ENCODE measurements at places on chromosomes 1 and 21. TPM values are rescaled to one million over a fixed set of nuclear protein-coding genes. Genes with fewer than 3 reads are reported as not detected.

Gene IFFO2
- total RNA-seq = 5.0 TPM

Gene SHISA4
- total RNA-seq = 6.7 TPM

Gene FAM3B
- 2.4 TPM for total RNA-seq

Gene AGMAT
- total RNA-seq = 6.7 TPM

Gene TRIM67
- not detected for total RNA-seq

Gene ATP6V1G3
- total RNA-seq = not detected

DNA sequence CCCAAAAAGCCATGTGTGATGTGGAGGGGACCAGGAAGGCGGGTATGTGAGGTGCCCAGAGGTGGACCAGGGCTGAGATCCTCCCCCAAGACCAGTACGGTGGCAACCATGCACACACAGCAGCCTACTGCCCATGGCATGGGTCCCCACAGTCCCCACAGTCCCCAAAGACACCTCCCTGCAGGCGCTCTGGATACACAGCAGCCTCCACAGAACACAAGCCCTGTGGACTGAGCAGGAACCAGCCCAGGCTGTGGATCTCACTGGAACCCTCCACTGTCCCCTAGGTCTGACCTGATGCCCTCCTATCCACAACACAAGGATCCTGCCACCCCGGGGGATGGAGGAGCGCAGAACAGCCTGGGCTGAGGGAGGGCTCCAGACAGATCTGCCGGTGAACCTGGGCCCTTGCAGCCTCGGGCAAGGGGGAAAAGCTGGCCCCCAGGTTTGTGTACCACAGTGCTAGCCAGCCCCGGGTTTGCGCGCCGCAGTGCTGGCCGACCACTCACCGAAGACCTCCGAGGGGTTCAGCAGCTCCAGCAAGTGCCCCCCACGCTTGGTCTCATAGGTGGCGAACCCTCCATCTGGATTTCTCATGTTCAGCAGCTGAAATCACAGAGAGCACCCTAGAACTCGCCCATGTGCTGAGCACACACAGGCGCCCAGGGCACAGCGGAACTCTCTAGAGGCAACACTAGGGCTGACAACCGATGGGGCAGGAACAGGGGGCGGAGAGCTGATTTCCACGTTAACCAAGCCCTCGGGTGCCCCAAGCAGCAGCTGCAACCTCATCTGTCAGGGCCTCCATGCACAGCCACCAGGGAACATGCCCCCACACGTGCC, 22.1 kb upstream of the SPATC1L start:
- DNase-seq = peak; percentile 4

DNA sequence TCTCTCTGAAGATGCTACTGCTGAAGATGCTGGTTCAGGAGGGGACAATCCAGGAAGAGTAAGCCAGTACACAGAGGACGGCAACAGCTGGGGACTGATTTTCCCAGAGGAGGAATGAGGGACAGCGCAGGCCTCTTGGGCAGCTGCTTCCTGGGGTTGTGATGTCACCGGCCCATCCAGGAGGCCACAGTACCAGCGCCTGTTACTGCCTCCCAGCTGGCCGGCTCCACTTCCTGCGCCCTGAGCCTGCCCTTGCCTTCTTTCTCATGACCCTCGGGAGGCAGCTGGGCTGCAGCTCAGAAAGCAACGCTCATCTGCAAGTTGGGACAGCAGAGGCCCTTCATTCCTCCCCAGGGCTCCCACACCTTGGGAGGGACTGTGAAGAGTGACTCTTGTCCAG, 21.9 kb upstream of the ID3 start:
- no peak for DNase-seq

DNA sequence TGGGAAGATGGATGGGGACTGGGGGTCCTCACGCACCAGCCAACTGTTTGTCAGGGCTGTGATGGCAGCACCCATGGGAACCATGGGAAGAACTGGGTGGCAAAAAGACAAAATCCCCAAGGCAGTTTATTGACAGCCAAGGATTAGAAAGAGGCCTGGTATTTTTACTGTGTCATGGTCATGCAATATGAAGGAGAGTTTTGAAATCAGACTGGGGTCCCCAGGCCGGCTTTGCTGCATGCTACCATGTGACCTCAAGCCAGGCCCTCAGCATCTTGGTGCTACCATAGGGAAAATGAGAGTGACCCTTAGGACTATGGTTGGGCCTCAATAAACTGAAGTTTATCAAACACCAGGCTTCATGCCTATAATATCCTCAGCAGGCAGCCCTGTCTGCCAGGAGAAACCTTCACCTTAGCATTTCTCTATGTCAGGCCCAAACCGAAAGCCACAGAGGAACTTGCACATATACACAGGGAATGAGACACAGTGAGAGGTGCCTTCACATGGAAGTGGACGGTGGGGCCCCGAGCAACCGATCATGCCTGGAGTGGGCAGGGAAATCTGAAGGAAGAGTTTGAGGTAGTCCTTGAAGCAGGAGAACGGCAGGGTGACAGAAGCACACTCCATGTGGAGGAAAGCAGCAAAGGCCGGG, 203.2 kb downstream of the HIVEP3 start:
- no peak for DNase-seq

- peak; percentile 60 for DNase-seq
Measured at GRCh38 chr1:21251773-21252471, 38.3 kb downstream of the ECE1 start.

GRCh38 chr1:21910558-21911204, 26.4 kb downstream of the HSPG2 start:
- no peak for DNase-seq

DNA sequence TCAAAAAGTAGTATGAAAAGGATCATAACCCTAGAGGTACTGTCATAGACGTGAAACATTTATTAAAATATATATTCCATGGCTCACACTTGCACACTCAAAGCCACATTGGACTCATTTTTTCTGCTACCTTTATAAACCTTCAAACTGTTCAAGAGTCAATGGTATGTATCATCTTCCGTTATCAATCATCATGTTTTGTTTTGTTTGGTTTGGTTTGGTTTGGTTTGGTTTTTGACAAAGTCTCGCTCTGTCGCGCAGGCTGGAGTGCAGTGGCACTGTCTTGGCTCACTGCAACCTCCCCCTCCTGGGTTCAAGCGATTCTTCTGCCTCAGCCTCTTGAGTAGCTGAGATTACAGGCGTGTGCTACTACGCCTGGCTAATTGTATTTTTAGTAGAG, 1.8 kb downstream of the IFNAR2 start:
- DNase-seq = no peak

GRCh38 chr1:167152192-167152876, 58.5 kb downstream of the STYXL2 start:
- no peak for DNase-seq

- DNase-seq = no peak
Measured at GRCh38 chr21:18460979-18461378, 57.4 kb upstream of the TMPRSS15 start.

DNA sequence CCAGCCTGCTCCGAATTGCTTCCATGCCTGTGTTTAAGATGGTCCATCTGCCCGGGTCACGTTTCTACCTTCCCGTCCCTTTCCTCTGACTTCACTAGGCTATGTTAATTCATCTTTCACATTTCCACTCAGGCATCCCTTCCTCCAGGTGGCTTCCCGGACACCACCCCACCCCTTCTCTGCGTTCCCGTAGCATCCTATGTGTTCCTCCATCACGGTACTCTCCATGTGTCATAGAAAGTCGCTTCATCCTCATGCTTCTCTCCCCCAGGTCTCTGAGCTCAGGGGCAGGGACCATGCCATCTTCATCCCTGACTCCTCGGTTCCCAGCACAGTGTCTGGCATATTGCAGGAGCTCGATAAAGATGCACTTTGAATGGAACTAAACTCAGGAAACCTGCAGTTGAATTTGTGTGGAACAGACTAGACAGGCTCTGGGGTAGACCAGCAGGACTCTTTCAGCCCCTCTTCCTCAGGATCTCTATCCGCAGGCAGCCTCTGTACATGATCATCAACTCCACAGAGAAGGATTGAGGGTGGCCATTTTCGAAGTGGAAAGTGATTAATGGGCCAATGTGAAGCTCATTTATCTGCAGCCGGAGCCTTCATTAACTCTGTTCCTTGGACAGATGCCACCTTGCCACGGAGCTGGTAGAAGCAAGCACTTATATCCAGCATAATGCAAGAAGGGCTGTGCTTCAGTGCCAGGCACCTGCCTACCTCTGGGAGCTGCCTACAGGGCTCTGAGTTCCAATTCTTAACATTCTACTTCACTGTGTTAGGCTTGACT, 9.1 kb downstream of the C1orf226 start:
- no peak for DNase-seq

- no peak for DNase-seq
Measured at GRCh38 chr1:79638382-79638781, 631.9 kb upstream of the ADGRL4 start.

DNA sequence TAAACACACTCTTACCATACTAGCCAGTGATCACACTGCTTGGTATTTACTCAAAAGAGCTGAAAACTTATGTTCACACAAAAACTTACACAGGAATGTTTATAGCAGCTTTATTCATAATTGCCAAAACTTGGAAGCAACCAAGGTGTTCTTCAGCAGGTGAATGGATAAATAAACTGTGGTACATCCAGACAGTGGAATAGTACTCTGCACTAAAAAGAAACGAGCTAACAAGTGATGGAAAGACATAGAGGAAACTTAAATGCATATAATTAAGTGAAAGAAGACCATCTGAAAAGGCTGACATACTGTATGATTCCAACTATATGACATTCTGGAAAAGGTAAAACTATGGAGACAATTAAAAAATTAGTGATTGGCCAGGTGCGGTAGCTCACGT, 20.7 kb upstream of the PDIK1L start:
- DNase-seq = no peak

DNA sequence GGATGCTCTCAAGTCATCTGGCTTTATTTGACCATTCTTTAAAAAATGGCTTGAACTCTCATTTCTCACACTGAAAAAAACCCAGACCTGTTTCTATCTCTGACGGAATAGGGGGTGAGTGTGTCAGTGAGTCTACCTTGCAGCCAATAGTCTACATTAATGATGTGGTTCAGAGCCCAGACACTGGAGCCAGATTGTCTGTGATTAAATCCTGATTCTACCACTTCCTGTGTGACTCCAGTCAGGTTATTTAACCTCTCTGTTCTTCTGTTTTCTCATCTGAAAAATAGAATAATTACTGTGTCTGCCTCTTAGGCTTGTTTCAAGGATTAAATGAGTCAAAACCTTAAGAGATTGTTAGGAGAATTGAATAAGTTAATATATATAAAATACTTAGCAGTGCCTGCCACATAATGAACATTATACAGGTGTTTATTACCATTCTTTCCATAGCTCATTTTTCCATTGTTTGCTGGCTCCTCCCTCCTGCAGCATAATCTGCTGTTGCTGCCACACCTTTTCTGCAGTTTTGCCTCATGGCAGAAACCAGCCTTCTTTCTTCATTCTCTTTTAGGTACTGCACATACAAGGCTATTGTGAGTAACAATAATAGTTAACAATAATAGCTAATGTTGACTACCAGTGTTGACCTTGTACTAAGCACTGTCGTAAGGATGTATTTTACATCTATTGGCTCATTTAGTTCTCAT, 157.6 kb upstream of the IVNS1ABP start:
- peak; percentile 38 for DNase-seq

- no peak for DNase-seq
Measured at GRCh38 chr1:196544617-196545016, 63.6 kb downstream of the KCNT2 start.

GRCh38 chr1:14522926-14523241, 75.6 kb upstream of the KAZN start:
- DNase-seq = peak; percentile 21

- no peak for DNase-seq
Measured at GRCh38 chr1:147214325-147214724, 10.8 kb downstream of the FMO5 start.

GRCh38 chr1:207022996-207023679, 9.4 kb downstream of the C1orf116 start:
- no peak for DNase-seq

DNA sequence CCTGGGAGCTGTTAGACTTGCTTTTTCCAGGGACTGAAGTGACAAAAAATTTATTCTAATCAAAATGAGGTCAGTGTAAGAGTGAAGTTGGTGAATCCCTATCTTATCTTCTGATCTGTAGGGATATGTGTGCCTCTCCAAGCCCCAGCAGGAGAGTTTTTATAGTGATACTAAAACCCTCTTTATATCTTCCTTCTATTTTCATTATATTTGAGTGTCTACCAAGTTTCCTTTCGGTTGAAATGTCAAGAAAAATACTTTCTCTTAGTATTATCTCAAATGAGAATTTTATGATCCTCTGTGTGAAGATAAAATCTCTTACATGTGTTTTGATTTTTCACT, 18.9 kb downstream of the C1orf21 start:
- DNase-seq = no peak

GRCh38 chr1:41902159-41902577, 16.6 kb downstream of the HIVEP3 start:
- no peak for DNase-seq

DNA sequence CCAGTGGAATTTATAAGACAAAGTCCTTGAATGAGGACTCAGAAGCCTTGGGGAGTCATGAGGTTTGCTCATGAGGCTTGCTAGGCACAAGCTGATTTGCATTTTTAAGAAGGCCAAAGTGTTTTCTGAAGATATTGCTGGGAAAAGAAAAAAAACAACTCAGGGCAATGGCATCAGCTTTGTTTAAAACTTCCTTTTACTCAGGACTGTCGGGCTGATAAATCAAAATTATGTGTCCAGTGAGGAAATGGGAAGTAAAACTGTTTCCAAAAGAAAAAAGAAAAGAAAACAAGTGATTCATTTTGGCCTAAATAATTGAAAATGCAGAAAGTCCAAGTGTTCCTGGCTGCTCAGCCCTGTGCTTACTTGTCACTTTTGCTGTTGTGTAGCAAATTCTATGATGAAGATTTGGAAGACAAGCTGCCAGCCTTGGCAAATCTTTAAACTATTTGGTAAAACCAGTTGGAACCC, 282.4 kb downstream of the HLX start:
- no peak for DNase-seq

DNA sequence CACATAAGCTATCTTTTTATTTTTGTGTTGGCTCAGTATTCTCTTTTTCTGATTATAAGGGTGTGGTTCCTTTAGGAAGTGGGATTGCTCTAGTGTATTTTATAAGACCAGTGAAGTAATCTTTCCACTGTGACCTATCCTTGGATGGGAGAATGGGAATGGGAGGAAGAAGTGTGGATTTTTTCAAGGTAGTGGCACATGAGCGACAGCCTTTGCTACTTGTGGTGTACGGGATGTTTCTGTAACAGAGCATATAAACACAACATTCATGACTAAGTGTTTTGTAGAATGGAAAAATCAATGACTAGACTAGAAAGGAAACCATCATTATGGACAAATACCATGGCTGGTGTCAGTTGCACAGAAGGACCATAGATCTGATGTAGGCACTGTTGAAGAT, 209.6 kb downstream of the GIPC2 start:
- DNase-seq = no peak

All from transverse colon (tissue), 4 donors.